Activated naive CD4-positive, alpha-beta T cell (primary cell): ENCODE measurements at places on chromosomes 12 and 14.

DNA sequence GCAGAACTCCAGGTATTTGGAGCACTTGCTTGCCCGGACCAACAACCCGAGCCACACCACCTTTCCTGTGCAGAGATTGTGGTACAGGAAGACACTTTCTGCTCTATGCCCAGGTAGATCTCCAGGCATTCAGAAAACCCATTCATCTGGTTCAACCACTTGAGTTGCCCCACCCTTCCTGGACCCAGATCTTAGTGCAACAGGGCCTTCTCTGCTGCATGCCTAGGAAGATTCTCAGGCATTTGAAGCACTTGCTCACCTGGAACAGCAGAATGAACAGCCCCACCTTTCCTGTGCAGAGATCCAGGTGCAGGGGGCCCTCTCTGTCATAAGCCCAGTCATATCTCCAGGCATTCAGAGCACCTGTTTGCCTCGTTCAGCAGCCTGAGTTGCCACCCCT, 412.8 kb upstream of the MGAT4C start:
- DNase-seq = no peak

GRCh38 chr12:51424094-51424661, 453 bp upstream of the SLC4A8 start:
- no peak for DNase-seq

DNA sequence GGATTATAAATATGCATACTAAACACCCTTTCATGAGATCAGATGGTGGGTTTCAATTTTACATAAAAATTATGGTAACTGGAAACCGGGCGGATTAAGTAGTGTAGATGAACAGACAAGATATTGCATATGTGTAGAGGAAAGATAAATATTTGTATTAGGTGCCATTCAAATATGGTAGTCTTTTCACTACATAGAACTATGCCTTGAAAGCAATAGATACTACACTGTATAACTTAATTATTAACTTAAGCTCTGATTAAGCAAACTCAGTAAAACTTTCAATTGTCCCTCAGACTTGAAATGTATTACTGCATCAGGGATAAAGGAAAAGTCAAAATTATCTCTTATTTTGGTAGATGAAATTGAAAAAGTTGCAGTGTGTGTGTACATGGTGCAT, 1.9 kb downstream of the PTPN21 start:
- no peak for DNase-seq

- no peak for DNase-seq
Measured at GRCh38 chr14:104278214-104278534, 139.8 kb downstream of the KIF26A start.

- no peak for DNase-seq
Measured at GRCh38 chr14:88289234-88289633, 33.8 kb downstream of the KCNK10 start.

DNA sequence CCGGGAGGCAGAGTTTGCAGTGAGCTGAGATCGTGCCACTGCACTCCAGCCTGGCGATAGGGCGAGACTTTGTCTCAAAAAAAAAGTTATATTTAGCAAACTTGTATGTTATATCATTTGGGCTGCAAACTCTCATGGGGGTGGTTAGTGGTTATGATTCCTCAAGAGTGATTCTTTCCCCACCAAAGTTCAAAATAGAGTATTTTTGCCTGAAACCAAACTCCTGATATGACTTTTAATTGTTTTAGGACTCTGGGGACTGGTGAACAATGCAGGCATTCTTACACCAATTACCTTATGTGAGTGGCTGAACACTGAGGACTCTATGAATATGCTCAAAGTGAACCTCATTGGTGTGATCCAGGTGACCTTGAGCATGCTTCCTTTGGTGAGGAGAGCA, 18.6 kb downstream of the HSD17B6 start:
- no peak for DNase-seq

GRCh38 chr12:5456906-5457305, 25.0 kb downstream of the NTF3 start:
- DNase-seq = no peak

GRCh38 chr14:76710056-76711010, 50.9 kb upstream of the VASH1 start:
- DNase-seq = no peak

- no peak for DNase-seq
Measured at GRCh38 chr12:113120670-113121370, 14.7 kb downstream of the RASAL1 start.

GRCh38 chr12:29640589-29641345, 143.0 kb downstream of the TMTC1 start:
- DNase-seq = no peak

DNA sequence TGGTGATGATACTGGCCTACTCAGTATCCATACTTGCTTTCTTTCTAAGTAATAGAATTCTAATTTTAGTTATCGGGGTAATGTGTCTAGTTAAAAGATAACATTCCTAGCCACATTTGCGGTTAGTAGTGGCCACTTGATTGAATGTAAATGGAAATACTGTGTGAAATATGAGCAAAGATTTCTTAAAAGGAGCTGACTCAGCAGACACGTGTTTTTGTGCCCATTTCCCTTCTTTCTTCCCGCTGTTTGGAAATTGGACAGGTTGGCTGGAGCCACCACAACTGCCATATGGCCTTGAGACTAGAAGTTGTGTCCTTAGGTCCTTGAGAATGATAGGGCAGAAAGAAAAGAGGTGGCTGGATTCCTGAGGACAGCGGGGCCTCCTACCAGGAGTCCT, 19.8 kb upstream of the DCD start:
- no peak for DNase-seq

GRCh38 chr14:78228702-78229327, 58.6 kb downstream of the NRXN3 start:
- DNase-seq = no peak

GRCh38 chr12:122979908-122980182, 636 bp upstream of the ARL6IP4 start:
- DNase-seq = no peak

DNA sequence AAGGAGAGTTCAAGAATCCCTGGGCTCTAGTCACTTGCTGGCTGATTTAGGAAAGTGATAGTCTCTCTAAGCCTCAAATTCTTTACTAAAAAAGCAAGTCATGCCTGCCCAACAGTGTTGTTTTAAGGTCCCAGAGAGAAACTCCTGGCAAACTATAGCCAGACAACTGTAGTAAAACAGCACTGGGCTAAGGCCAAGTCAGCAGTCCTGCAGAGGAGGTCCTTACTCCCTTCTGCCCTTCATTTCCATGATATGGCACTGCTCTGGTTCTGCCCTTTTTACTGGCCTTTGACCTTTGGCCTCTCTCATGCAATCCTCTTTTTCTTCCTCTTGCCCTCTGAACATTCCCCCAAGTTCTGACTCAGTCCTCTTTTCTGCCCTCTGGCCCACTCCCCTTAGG, 74.9 kb downstream of the VWF start:
- no peak for DNase-seq

DNA sequence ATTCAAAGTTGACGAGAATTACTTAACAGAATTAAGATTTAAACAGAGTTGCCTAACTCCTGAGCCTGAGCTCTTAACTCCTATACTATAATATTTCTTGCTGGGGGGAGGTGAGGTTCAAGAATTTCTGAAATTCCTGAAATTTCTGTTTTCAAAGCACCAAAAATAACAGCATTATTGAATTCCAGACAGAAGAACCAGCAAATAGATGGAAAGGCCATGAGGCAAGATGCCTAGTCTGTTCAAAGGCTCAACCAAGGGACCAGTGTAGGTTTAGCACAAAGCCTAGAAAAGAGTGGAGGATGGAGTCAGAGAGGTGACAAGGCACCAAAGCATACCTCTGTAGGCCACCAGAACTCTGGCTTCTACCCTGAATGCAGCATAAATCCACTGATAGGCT, 76.4 kb downstream of the PPP1R12A start:
- no peak for DNase-seq

- no peak for DNase-seq
Measured at GRCh38 chr14:100384819-100385813, 62.0 kb downstream of the SLC25A47 start.

DNA sequence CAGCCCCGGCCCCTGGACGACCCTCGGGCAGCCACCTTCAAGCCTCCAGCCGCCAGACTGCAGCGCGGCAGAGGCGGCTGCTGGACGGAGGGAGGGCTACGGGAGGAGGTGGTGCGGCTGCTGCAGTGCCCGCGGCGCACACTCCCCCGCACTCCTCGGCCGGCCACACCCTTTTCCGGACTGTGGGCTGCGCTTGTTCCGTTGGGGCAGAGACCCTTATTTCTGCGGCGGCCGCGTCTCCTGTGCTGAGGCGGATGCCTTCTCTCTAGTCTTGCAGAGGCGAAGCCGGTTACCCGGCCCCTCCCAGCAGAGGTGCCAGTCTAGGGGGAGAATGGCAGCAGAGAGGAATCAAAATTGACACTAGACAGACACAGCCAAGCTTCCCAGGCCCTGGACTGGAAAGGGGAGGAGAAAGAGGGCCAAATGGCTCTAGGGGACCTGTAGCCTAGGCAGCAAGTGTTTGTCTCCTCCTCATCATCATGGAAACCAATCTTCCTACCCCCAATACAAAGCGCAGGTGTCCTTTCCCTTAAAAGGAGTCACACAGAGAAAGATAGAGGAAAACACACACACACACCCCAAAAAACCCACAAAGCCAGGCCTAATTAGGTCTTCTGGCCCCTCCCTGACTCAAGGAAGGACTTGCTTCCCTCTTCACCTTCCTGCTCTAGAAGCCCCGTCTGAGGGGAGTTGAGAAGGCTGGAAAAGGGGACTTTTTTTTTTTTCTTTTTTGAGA, 1.3 kb downstream of the ESYT1 start:
- DNase-seq = peak; percentile 11

DNA sequence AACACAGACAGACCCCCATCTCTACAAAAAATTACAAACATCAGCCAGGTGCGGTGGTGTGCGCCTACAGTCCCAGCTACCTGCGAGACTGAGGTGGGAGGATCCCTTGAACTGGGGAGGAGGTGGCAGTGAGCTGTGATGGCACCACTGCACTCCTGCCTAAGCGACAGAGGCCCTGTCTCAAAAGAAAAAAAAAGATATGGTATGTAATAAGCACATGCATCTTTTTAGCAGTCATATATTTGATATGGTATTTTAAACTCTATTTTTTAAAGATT, 7.2 kb downstream of the SLC15A4 start:
- DNase-seq = no peak

GRCh38 chr14:79044894-79045624, 874.9 kb downstream of the NRXN3 start:
- DNase-seq = no peak

DNA sequence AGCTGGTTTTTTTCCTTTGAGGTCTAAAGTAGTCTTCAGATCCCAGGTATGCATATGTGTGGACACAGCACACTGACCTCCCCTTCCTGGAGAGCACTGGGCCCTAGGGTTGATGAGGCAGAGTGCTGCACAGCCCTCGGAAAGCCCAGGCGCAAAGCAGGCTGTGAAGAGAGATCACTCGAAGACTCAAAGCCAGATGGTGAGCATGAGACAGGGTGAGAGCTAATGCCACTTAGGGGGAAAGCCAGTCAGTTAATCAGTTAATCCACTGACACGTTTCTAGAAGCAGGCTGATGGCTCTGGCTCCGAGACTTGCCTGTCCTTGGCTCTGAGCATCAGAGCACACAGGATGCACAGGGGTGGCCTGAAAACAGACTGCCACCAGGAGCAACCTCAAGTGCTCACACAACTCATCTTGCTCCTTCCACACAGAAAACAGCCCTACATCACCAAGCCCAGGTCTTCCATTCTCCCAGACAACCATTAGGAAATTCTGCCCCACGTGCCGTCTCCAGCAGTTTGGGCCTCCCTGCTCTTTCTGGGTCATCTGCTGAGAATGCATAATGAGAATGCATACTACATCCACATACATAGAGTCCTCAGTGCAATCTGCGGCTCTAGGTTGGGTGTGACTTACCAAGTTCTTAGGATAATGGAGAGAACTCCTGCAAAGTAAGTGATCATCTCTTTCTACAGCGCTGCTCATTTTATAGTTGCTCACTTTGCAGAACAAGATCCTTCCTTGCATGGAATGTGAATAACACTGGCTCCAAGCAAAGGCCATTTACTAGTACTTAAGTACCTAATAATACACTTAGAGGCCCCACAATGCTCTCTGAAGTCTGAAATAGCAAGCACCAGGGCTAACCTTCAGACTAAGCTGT, 12.0 kb downstream of the AQP6 start:
- no peak for DNase-seq

GRCh38 chr12:120528861-120529525, at the start of gene COQ5:
COQ5 (minus strand) TSS chr12:120529158; CDS start chr12:120529141, 17 bp downstream.
- peak; percentile 48 for DNase-seq

DNA sequence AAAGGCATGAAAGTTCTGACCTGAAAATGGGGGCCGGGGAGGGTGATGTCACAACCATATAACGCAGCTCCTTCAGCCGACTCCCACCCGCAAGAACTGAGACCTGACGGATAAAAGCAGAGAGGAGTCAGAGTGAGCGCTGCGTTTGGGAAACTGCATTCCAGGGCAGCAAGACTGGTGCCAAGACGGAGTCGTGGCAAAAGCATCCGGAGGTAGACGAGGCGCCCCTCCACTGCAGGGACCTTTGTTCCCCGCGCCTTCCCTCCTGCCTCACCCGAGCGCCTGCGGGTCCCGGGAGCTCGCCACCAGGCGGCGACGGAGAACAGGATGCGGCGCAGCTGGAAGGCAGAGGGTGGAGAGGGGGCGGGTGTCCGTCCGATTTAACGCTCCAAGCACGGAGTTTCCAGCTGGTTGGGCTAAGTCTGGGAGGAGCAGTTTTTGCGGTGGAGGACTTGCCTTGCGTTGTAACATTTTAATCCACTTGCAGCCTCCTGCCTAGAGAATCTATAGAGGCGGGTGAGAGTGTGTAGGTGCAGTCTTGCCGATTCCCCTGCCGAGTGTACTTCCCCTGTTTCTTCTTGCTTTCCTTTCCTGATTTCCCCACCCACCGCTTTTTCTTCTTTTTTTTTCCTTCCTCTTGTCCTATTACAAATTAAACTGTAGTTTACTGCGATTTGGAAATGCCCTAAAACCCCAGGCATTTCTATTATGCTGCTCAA, 1.2 kb upstream of the CPNE8 start:
- peak; percentile 10 for DNase-seq

DNA sequence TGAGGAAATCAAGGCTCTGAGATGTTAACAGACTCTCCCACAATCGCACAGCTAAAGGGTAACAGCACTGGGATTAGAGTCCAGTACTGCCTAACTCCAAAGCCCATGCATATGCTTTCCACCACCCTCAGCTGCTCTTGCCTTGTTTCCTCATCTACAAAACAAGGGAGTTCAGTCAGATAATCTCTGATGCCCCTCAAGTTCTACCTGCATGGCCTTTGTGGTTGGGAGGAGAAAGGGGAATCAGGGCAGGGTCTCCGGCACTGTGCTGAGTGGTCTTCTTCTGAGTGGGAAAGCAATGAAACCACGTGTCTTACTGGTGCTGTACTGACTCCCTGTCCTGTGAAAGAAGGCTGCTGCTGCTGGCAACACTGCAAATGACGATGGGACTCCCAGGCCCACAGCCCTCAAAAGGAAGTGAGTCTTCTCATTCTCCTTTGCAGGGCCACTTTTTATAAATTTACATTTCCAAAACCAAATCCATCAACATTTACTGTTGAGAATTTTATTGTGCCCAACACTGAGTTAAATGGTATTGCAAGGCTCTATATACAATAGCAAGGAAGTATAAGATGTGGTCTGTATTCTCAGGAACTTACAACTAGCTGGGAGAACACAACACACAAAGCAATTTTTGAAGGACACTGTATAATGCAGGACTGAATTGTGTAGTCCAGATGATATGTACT, 19.7 kb upstream of the DUSP16 start:
- DNase-seq = no peak

GRCh38 chr14:89013098-89013504, 188.7 kb downstream of the TTC8 start:
- no peak for DNase-seq
